ENCODE measurements at places on chromosomes 4 and X.

GRCh38 chr4:112113864-112114263 is 31.4 kb upstream of the FAM241A start:
- DNase-seq: no peak

DNA sequence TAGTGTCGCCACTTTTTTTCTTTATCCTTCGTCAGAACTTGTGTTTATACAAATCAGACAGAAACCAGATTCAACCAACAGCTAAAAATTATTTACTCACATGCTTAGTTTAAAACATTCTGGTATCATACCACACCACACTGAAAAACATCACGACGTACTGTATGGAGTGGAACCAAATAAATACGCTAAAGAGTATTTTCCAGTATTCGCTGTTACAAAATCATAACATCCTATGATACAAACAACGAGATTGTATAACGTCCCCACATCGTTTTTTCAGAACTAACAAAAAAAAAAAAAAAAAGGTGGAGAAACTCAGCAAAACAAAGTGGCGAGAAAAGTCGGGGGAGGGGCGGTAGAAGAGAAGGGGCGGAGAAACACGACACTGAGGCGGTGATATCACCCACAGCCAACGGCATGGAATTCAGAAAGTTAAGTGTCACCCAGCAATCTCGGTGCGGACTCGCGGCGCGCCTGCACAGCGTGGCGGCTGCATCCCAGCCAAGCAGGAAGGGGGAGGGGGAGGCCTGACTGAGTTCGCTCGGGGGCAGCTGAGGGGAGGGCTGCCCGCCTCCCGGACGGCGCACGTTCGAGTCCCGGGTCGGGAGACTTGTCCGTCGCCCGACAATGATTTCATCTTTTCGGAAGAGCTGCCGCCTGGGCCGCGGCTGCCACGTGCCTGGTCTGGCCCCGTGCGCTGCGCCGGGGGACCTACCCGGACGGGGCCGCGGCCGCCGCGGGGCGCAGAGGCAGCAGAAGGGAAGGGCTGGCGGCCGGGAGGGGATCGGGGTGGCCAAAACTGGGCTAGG is 920 bp downstream of the SETD7 start:
- DNase-seq: peak; percentile 92

DNA sequence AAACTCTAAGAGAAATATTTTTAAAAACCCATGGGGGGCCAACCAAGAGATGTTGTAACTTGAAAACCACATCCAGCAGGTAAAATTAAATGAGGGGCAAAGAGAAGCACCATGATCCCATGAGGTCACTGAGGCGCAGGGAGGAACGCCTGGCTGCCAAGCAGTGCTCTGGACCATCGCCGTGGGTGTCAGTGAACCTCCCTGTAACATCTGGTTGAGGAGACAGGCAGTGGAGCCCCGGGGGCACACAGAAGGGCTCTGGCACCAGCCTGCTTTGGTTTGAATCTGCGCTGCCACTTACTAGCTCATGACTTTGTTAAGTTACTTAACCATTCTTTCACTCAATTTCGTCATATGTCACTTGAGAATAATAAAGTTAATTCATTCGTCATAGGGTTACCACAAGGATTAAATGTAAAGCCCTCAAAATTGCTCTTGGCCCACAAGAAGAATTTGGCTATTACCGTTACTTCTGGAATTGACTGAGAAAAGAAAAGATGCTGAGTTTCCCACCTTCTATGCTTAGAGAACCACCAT is 41.6 kb upstream of the SLC25A4 start:
- peak; percentile 8 for DNase-seq

DNA sequence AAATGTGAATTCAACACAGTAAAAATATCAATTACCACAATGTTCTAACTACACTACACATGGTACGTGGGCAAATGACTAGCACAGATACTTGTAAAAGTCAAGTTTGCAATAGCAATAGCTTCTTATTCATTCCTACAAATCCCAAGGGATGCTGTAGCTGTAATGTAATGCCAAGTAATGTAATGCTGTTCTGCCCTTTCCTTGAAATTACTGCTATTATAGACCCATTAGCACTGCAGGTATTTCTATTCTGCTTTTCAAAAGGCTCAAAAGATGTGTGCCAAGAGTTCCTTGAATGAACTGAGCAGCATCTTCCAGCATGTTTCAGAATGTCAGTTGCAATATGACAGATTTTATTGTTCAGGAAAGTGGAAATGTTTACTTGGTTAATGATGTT is 129.9 kb upstream of the BANK1 start:
- no peak for DNase-seq

GRCh38 chr4:30903502-30904214 is 183.5 kb downstream of the PCDH7 start:
- peak; percentile 48 for DNase-seq

DNA sequence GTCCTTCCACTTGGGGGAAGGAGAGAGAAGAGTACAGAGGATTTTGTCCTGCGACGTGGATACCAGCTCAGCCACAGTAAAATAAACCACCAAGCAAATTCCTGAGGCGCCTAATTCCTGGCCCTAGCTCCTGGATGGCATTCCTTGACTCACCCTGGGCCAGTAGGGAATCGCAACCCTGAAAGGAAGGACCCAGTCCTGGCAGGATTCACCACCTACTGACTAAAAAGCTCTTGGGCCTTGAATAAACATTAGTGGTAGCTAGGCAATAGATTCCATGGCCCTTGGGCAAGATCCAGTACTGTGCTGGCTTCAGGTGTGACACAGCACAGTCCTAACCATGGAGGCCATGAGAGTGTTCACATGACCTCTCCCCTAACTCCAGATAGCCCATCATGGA is 45.6 kb downstream of the GABRA3 start:
- no peak for DNase-seq

DNA sequence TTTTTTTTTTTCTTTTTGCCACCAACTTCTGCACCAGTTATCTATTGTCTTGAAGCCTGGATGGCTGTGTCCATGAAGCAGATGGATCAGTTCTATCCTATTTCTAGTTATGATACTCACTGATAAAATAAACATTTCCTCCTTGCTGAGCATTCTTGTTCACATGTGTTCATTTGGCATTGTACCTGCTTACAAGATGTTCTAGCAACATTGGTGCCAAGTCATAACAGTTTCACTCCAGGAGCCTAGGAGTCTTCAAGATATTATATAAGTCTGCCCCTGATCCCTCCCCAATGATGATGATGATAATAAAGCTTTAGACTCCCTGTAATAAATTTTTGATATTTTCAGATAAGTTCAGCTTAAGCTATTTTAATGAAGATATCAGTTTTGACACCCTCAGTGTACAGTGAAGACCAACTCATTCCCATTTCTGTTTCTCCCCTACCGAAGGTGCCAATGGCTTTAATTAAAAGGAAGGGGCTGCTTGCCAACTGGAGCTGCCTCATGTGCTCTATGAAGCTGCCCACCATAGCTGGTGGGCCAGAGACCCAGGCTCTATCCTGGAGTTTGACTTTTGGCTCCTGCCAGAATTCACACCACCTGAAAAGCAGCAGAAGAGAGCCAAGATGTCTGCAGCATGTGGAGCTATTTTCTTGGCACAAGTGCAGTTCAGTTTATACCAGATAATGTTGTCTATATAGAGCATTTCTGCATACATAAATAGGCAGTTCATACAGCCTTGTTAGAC is 265.4 kb upstream of the TET2 start:
- DNase-seq: no peak

DNA sequence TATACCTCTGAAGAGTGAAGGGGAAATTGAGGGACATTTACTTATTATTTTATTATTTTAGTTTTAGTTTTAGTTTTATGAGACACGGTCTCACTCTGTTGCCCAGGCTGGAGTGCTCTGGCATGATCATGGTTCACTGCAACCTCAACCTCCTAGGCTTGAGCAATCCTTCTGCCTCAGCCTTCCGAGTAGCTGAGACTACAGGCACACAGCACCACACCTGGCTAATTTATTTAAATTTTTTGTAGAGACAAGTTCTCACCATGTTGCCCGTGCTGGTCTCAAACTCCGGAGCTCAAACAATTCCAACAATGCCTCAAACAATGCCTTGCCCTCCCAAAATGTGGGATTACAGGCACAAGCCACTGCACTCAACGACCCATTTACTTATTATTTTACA is 68.4 kb upstream of the BMP2K start:
- DNase-seq: no peak

- no peak for DNase-seq
These were observed 92.0 kb downstream of the FBXW7 start for GRCh38 chr4:152443859-152444258.

DNA sequence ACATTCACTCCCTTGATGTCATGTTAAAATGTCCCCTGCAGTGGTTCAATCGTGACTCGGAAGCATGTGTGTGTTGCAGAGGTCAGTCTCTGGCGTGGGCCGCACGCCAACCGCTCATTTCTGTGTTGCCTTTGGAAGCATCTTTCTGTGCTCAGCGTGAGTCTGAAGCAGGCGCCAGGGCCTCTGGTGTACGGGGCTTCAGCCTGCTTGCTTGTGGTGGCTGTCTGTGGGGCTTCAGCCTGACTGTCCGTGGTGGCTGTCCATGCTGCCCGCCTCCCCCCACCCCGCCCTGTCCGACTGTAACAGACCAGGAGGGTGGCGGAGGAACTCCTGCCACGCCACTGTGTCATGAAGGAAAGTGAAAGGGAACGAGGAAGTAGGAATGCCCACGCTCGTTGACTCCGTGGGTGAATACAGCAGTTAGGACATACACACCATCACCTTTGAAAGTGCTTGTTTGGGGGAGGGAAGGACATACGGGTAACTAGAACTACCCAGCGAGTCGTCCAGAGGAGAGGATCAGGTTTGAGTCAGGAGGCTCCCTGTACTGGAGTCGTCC is 14.7 kb upstream of the CLCN4 start:
- no peak for DNase-seq

- no peak for DNase-seq
These were observed 233.4 kb downstream of the MAML3 start for GRCh38 chr4:139920486-139921002.

DNA sequence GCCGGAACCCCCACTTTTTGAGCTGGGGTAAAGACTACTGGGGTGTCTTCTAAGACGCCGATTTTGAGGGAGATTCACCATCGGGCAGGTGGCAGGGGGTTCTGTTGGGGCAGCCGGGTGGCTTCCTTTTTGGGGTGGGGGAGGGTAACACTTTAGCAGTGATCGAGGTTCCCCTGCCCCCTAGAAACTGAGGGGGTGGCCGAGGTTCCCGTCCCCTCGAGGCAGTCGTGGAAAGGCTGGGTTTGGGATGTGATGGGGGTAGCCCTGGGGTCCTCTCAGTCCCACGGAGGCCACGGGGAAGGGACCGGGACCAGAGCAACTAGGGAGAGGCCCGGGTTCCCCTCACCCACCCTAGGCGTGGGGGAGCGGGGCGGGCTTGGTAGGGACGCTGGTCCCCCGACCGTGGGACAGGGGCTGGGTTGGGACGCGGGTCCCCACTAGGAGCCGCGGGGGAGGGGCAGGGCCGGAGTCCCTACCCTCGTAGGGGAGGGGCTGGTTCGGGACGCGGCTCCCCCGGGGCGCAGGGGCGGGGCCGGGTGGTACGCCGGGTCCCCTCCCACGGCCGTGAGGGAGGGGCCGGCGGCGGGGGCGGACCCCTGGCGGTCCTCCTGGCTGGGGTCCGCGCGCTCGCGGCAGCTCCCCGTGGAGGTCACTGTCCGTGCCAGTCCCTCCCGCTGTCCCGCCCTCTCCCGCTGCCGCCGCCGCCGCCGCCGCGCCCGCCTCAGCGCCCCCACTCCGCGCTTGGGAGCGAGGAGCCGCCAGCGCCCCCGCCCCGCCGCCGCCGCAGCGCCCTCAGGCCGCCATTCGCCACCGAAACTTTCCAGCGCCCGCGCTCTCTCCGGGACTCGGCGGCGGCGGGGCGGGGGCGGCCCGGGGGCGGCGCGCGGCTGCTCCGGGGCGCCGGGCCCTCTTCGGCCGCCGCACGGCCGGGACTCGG is at the start of gene TBL1X:
TSS of gene TBL1X (plus strand) at position 624 of the 937 bp plus-strand sequence. CDS start 188,529 bp downstream, outside the sequence.
- DNase-seq: peak; percentile 62

- peak; percentile 88 for DNase-seq
These were observed 70.7 kb downstream of the DOCK11 start for GRCh38 chrX:118566359-118566758.

GRCh38 chr4:178937130-178937529 is 1494.9 kb upstream of the AGA start:
- no peak for DNase-seq

DNA sequence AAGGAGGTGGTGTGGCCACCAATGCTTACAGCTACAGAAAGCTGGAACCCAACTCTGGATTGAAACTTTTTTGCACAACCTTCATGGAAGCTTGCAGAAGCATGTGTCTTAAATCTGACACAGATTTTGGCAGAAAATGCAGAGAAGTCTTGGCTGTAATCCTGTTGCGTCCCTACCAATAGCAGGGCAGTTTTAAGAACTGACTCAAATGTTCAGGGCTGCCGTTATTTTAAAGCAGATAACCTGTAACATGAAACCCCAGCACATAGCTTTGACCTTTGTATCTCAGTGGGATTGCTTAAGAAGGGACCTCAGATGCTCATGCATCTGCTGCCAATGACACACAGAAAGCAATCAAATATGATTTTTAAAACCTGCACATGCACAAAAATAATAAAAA is at the start of gene VEGFD:
TSS of gene VEGFD (minus strand) at position 110 of the 400 bp plus-strand sequence. CDS start 467 bp downstream, outside the sequence.
- DNase-seq: peak; percentile 53
